ENCODE measurements at places on chromosomes 3 and 15.
A peak's percentile ranks its signal among the peaks of the same experiment; 100 is the strongest.

DNA sequence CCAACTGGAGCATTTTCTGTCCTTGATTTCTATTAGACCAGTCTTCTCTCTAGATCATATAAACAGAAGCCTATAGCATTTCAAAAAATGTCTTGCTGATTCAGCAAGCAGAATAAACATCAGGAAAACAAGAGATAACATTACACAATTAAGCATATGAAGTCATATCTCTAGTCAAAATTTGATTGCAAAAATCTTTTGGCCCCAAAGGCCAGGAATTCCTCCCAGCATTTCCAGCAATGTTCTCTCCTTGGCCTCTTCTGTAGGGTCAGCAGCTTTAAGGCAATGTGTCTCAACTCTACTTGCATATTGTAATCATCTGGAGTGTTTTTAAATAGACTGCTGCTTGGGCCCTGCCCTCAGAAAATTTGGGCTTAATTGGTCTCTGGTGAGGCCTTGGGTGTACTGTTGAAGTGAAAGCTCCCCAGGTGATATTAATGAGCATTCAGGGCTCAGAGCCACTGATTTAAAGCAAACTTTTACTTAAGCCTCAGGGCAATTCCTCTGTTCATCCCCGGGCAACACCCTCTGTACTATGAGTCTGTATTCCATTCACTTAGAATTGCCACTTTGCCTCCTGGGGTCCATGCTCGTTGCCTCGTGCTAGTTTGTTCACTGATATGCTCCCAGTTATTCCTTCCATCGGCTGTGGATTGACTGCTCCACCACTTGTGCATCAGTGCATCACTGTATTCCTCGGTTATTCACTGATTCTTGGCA is 1072.6 kb downstream of the ROBO2 start:
- no peak for DNase-seq

GRCh38 chr15:40941528-40942336 is 11.5 kb upstream of the CHAC1 start:
- peak; percentile 75 for DNase-seq

GRCh38 chr15:74306781-74307217 is 60.6 kb downstream of the CYP11A1 start:
- DNase-seq: no peak

DNA sequence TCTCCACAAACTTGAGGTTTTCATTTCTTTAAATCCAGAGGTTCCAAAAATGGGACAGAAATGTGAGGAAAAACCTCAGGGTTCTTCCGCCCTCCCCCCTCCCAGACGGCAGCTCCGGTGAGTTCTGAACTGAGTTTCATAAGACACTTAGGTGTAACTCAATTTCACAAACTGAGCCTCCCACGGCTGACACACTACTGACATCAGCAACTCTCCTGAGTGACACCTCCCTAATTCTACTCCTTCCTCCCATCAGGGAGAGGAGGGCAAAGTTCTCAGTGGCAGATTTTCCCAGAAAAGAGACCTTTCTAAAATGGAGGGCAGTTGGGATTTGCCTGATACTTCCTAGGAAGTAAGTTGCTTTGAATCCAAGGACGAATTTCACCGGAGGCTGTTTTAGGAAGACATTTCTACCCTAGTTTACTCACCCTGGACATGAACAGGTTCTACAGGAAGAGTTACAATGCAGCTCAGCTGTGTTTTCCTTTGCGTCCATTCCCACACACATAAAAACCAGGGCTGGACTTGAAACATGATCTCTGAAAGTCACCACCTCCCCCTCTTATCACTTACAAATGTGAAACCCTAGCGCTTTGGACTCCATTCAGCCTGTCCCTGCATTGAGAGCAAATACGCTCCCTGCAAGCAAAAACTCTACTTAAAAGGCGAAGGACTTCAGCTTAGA is 78.1 kb upstream of the LMOD3 start:
- DNase-seq: peak; percentile 16

DNA sequence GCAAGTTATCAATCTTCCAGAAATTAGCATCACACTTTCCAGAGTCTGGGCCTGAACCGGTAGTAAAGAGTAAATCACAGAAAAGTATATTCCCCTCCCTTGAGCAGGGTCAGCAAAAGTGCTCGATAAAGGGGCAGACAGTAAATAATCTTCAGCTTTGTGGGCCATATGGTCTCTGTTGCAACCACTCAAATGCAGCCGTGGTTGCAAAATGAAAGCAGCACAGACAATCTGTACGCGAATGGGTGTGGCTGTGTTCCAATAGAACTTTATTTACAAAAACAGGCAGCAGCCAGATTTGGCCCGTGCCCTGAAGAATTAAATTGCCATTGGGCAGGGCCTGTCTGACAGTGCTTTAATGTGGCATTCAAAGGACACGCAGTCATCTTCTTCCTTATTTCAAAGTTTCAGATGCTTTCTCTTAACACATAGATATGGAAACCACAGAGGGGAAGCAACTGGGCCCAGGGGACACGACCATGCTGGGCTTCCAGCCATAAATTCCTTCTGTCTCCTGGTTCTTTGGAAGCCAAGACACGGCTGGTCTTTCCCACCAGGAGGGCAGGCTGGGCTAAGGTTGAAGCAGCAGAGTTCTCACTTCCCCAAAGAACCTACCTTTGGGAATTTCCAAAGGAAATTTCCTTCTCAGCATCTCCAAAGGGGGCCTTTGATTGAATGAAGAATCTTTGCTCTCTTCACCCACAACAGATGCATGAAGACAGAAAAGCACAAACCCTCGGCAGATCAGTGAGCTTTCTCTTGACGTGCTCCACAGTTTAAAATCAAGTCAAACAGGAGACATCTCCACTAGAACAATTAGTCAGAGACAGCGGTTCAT is 489.8 kb upstream of the PROK2 start:
- DNase-seq: peak; percentile 95

DNA sequence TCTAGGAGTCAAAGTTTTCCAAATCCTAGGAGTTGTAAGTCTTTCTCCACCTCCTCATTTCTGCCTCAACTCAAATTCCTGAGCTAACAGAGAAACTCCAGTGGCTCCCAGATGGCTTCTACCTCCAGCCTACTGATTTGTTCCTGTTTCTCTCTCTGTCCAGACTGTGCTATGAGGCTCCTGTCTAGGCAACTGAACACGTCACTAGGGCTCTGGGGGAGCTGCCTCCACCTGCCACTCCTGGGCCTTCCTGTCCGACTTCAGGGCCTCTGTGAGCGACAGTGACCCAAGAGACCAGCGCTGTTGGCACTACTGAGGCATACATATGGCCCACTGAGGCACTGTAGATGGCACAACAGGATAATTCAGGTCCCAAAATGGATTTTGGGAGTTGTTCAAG is 71.4 kb downstream of the EXOG start:
- no peak for DNase-seq

DNA sequence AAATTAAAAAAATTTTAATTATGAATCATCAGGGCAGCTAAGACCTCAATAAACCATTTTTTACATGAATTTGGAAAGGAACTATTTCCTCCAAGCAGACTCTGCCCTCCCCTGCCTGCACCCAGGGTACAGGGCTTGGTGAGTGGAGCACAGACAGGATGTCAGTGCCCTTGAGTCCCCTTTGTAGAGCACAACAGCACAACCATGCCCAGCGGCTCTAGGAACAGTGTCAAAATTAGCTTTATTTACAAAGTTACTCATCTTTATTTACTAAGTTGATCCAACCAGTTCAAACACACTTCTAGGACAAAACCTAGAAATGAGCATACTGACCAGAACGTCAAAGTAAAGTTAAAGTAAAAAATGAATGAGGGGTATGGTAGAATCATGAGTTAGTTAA is 90.6 kb upstream of the TSC22D2 start:
- no peak for DNase-seq

GRCh38 chr15:70355275-70355795 is 257.6 kb upstream of the TLE3 start:
- DNase-seq: no peak

DNA sequence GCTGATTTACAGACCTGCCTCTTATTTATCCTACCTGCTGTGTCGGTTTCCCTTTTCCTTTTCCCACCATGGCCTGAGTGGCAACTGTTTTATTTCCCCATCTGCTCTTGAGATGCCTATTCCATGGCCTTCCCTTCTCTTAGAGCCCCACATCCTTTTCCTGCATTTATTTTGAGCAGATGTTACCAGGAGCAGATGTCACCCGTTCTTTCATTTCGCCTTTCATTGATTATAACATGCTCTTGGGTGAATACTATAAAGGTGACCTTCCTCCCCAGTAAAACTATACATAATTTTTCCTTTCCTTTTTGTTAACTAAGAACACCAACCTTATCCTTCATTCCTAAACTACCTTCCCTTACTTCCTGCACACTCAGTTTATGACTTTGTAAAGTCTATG is 8.5 kb upstream of the P2RY1 start:
- DNase-seq: no peak

GRCh38 chr15:69499521-69500211 is 47.0 kb downstream of the RPLP1 start:
- no peak for DNase-seq

Measured in fibroblast of upper back skin (primary cell).